CD4-positive, alpha-beta memory T cell (primary cell): ENCODE measurements at places on chromosomes 3 and 15. TPM values are rescaled to one million over a fixed set of nuclear protein-coding genes. Genes with fewer than 3 reads are reported as not detected.

- no peak for DNase-seq
These were observed 160.6 kb upstream of the WNT5A start for GRCh38 chr3:55647670-55648069.

- no peak for DNase-seq
These were observed 169.6 kb downstream of the B3GALNT1 start for GRCh38 chr3:160935413-160936095.

GRCh38 chr3:70110066-70110465, 110.5 kb downstream of the SAMMSON start:
- no peak for DNase-seq

DNA sequence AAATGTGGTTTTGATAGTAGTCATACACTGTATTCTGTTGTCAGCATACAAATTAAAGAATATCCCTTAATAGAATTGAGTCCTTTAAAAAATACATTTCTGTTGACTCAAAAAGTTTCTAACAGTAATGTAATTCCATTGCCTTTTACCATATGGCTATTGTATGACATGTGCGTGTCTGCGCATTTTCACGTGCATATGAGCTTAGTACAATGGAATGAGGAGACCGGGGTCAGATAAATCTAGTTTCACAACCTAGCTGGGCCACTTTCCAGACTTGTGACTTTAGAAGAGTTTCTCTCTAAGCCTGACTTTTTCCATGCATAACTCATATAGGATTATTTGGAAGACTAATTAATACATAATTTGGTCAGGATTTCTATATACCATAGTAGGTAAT, 38.7 kb downstream of the ZBTB38 start:
- no peak for DNase-seq

DNA sequence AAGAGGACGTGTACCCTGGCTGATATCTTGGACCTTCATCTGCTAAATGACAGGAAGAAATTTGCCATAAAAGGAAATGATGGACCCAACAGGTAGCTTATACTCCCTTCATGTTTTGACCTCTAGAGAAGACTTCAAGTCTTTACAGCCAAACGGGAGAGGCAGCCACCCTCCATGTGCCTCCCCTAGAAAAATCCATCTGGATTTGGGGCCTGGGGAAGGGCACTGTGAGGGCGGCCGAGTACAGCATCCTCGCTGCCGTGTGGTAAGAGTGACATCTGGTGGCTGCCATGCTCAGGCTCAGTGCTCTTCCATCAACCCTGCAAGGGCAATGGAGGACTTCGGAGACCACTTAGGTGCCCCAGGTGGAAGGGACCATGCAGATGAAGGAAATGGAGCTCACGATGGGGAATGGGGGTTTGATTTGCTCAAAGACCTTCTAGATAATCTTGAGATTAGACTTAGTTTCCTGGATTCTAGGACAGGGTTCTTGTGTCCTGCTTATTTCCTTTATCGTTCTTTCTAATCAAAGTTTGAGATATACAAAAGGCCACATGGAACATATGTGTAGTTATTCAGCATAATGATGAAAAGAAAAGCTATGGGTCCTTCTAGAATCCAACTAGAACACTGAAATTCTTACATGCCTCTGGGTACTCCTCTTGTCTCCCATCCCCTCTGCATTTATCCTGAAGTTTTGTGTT, 44.4 kb downstream of the AQP9 start:
- no peak for DNase-seq

GRCh38 chr15:44066211-44066827, 128.8 kb downstream of the FRMD5 start:
- peak; percentile 37 for DNase-seq

DNA sequence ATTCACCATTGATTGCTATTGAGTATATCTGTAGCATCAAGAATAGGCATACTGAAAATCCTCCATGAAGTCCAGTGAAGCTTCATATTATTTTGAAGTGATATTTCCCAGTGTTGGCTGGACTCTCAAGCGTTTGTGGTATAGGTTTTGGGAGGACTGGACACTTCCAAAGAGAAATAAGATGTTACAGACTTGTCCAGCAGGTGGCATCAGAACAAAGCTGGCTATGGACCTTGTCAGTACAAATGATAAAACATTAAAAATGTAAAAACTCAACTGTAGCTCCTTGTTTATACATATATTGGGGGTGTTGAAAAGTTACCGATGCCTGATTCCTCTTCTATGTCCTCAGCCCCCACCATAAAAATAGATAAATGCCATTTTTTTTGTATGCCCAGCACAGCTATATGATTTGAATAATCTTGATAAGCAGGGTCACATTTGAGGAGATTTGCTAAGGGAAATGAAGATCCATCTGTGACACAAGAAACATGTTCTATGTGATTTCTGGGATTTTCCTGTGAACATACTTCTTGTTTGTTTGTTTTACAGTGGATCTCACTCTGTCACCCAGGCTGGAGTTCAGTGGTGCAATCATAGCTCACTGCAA, 54.5 kb upstream of the GOLGA6B start:
- no peak for DNase-seq

- DNase-seq: no peak
These were observed 8.4 kb upstream of the GATA2 start for GRCh38 chr3:128501431-128501830.

DNA sequence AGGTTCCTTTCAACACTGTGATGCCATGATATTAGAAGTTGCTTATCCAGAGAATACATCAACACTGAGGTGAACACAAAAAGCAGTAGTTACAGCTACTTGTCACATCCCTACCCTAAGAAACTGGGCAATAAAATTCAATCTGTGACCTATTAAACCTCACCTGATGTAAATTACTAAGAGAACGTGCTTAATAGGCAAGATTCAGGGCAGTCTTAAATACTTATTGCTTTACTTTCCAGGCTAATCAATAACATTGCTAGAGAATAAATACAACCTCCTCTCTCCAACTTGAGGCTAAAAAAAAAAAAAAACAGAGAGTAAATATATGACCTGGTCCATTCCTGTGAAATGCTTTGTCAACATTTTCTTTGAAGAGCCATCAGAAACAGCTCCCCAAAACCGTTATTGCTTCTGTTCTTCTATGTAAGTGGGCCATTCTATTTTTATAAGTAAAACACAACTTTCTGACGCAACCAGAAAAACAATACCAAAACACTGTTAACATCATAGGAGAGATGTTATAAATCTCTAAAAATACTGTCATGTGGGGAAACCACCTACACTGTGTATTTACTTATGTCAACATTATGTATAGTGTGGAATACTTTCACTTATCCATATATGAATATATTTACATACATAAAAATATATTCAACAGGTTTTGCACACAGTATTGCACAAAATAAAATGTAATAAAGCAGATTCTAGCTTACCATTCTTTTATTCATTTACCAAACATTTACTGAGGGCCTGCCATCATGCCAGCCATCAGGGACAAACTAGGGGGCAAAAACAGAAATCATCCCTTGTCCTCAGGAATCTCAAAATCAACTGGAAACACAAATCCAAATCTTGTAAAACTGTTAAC, 2.7 kb downstream of the NKIRAS1 start:
- no peak for DNase-seq

GRCh38 chr3:11591002-11591355, 52.7 kb downstream of the VGLL4 start:
- no peak for DNase-seq

DNA sequence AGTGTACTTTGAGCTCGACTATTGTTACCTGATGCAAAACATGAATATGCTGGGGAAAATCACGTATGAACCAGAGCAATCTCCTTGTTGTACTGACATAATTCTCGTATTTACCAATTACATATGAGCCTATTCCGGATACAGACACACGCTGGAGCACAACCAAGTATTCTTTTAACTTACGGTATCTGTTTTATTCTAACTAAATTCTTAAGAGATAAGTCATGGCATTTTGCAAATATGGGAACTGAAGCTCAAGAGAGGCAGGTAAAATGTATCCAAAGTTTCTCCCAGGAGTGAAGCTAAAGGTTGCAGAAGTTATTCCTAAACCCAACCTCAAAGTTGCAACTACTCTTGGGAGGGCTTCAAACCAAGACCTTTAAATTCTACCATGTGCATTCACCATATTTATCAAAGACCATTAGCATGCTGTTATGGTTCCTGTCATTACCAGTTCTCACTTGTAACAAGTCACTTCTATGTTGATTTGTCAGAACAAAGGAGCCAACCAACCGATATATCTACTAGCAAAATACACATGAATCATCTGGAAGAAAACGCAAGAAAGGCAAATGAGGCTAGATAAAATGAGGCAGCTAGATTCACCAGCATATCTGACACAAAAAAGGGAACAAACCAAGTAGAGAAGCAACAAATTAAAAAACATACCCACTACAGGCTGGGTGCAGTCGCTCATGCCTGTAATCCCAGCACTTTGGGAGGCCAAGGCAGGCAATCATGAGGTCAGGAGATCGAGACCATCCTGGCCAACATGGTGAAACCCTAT, 17.8 kb downstream of the TBL1XR1 start:
- DNase-seq: no peak

DNA sequence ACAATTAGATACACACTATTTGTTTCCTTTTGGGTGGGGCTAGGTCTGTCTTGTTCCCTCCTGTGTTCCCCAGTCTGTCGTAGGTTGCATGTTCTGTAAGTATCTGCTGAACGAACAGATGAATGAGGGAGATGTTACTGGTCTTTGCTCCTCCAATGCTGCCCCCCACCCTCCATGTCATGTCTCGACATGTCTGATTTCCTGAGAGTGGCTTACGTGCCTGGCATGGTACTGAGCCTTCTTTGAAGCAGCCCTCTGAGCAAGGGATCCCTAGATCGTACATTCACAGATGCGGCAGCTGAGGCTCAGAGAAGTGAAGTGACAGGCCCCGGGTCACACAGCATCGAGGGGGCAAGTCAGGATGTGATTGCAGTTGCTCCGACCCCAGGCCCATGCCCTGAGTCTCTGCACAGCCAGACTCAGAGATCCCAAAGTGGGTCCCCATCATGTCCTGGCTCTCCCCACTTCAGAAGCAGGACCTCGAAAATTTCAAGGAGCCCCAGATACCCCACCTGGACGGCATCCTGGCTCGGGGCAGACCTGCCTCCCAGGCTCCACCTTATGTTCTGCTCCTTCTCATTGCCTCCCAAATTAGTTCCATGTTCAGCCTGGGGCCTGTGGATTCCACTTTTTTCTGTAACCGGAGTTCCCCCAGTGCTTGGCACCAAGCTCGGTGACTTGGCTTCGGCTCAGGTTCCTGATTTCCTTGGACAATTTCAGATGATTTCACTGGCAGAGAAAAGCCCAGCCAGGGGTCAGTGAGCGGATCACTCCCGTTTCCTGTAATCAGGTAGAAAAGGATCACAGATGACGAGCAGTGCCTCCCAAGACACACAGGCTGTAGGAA, 24.7 kb downstream of the GOLGA6L2 start:
- DNase-seq: no peak

DNA sequence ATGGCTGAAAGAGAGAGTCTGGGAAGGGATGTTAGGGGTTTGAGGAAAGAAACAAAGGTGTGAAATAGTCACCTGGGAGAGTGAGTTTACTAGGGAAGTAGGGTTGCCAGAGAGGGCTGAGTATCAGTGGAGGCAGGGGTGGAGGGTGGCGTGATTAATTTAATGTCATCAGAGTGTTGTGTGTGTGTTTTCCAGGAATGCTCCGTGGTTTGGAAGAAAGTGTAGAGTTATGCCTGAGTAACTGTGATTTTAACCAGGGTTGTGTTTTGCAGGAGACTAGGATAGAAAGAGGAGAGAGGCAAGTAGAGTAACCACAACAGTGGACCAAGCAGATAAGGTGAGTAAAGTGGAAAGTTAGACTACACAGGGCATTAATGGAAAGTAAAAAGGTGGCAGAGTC, 27.2 kb downstream of the PLD1 start:
- DNase-seq: no peak

DNA sequence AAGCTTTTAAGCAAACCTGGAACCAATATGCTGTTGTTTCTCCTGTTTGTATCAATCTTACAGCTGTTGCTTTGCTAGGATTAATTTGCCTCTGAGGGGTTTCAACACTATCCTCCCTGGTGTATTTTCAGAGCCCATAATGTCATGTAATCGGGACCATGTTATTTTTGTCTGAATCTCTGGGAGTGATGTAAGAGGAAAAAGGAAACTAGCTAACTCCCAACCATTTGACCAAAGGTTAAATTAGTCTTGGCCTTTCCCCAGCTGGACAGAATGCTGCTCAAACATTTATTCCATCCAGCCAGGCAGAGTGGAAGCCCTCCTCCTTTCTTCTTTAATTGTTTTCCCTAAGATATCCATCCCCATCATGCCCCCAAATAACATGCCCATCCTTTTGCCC, 142.2 kb downstream of the ALDH1A2 start:
- DNase-seq: no peak

- DNase-seq: peak; percentile 64
These were observed 31.1 kb downstream of the UMPS start for GRCh38 chr3:124761250-124761796.

- no peak for DNase-seq
These were observed 100.7 kb downstream of the TIGIT start for GRCh38 chr3:114394551-114394950.

GRCh38 chr3:111723293-111724215, 128.4 kb upstream of the ZBED2 start:
- no peak for DNase-seq

- DNase-seq: no peak
These were observed 7.7 kb downstream of the CCRL2 start for GRCh38 chr3:46414739-46415138.

GRCh38 chr3:119145500-119146167, at the start of gene TEX55:
TEX55 (plus strand) TSS chr3:119146165; CDS start chr3:119146190, 25 bp downstream.
- peak; percentile 12 for DNase-seq

DNA sequence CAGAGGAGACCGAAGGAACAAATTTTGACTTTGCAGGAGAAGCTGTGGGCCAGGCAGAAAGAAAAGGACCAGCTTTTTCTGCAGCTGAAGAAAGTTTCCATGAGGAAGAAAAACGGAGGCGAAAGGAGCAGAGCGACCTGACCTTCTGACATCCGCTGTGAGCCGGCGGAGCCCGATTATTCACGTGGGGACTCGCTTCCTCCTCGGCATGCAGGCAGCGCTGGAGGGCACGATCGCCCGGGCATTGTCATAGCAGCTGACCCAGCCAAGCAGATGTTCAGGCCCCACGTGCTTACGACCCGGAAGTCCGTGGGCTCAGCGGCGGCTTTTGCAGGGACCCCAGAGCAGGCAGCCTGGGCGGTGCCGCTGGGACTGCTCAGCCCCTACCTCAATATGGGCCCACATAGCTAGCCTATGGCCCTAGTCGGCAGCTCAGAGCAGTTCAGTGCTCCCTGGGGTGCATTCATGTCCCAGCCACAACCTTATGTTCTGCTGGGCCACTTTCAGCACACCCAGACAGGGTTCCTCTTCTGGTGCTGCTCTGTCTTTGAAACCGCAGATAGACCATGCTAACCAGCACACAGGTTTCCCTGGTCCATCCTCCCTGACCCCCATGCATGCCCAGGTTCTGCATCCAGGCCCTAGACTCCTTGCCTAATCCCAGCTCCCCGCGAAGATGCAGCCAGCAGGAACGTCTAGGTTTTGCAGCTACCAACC, 10.5 kb upstream of the EIF4A2 start:
- DNase-seq: peak; percentile 46

- no peak for DNase-seq
These were observed 30.3 kb upstream of the IQSEC1 start for GRCh38 chr3:13103416-13104058.

The GPR156 gene
- polyA plus RNA-seq: not detected

The AMT gene
- 0.15 TPM for polyA plus RNA-seq

The LAMB2 gene
- not detected for polyA plus RNA-seq

The PLA2G4F gene
- polyA plus RNA-seq: not detected

The DNAH1 gene
- polyA plus RNA-seq: 0.02 TPM

The COLQ gene
- 9.7 TPM for polyA plus RNA-seq

The FGF7 gene
- polyA plus RNA-seq: not detected

The ALDH1A2 gene
- polyA plus RNA-seq: not detected

The TRANK1 gene
- polyA plus RNA-seq: 9.6 TPM
